Coronary artery (tissue), 2 donors: ENCODE measurements at places on chromosomes 16 and 17.

GRCh38 chr16:74305978-74306784, 9.6 kb downstream of the PSMD7 start:
- no peak for DNase-seq

- DNase-seq = no peak
These were observed 68.9 kb upstream of the SDK2 start for GRCh38 chr17:73713136-73713535.

DNA sequence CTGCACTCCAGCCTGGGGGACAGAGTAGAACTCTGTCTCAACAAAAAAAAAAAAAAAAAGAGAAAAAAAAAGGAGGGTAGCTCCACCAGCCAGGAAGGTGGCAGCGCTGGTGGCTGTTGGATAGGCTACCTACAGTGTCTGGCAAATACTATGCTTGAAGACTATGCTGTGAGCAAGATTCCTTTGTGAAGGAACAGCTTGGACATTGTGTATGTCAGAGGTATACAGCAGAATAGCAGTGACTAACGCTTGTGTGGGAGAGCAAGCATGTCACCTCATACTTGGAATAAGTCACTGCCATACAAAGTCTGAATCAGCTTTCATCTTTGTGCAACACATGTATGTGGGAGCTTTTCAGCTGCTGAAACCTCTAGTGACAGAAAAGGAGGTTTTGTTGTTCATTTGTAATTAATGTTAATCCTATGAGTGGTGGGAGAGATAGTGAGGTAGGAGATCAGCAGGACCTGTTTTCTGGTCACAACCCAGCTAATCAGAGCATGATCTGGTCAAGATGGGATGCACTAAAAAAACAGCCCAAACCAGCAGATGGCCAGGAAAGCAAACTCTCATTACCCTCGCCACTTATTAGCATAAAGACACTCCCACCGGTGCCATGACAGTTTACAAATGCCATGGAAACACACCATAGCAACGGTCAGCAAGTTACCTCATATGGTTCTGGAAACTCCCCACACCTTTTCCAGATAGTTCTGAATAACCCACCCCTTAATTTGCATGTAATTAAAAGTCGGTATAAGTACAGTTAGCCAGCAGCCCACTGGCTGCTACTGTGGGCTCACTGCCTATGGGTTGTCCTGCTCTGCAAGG, 6.8 kb upstream of the ITGAD start:
- DNase-seq = no peak

DNA sequence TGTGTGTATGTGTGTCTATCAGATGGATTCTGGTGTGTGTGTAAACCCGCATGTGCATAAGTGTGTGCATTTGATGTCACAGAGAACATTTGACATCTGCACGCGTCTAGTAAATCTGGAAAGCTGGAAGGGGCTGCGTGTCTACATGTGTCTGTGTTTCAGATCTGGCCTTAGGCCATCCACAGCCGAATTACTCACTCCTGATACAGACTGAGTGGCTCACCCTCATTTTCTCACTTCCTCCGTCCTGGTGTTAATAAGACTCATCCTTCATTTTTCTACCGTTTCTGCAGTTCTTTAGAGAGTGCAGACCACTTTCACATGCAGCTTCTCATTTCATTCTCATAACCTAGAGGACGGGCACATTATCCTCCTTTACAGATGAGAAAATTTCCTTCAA, 491.6 kb downstream of the CDH13 start:
- no peak for DNase-seq

DNA sequence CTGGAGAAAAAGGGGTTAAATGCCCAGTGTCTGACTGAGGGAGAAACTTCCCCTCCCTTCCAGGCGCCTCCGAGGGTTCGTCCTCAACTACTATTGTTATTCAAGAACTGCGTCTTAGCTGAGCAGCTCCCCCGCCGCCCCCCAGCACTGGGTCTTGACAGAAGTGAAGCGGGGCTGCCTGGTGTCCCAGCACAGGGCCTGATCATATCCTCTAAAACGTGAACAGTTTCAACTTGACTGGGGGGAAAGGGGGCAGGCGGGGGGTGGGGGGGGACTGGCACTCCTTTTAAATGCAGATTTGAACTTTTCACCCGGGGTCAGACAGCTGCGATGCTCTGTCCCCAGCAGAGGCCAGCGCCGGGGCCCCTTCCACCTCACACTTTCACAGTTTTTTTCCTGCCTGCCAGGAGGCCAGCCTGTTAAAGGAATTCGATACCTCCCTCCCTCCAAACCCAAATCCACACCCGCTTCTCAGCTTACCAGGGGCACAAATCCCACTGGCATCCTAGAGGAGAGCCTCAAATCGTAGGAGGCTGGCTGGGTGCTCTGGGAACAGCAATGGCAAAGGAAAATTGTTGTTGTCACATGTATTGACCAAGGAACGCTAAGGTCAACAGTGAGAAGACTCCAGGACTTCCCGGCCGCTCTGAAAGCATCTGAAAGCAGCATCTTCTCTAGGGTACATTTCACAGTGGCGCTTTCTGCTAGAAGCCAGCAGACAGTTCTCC, 14.5 kb downstream of the ZFHX3 start:
- DNase-seq = no peak

- no peak for DNase-seq
These were observed 107.9 kb downstream of the RAP1GAP2 start for GRCh38 chr17:2904135-2904534.

- no peak for DNase-seq
These were observed 39.2 kb downstream of the KSR1 start for GRCh38 chr17:27495460-27495859.

GRCh38 chr16:28610595-28611191, 849 bp upstream of the SULT1A1 start:
- peak; percentile 75 for DNase-seq

- no peak for DNase-seq
These were observed 33.3 kb downstream of the BAHCC1 start for GRCh38 chr17:81428516-81428915.

DNA sequence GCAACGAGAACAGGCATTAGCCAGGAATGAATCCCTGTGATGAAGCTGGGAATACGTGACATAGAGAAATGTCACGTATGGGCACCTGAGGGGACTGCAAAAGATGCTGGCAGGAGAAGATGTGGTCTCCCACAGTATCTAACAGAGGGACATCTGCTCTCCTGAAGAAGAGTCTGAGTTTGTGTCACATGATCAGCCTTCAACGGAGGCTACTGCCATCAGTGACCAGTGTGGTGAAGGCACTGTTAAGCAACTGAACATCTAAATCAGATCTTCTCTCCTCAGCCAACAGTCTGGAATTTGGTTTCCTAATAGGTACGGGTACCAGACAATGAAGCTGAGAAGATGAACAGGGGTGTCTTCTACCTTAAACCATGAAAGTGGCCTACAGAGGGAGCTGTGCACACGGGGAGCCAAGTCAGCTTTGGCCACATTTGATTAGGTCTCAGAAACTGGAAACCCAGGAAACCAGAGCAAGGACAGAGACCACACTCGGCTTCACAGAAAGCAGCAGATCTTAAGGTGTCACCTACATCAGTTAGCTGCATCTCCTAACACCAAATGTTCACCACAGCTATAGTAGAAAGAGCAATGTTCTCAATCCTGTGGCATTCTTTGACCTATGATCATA, 41.8 kb downstream of the BRD7 start:
- no peak for DNase-seq

DNA sequence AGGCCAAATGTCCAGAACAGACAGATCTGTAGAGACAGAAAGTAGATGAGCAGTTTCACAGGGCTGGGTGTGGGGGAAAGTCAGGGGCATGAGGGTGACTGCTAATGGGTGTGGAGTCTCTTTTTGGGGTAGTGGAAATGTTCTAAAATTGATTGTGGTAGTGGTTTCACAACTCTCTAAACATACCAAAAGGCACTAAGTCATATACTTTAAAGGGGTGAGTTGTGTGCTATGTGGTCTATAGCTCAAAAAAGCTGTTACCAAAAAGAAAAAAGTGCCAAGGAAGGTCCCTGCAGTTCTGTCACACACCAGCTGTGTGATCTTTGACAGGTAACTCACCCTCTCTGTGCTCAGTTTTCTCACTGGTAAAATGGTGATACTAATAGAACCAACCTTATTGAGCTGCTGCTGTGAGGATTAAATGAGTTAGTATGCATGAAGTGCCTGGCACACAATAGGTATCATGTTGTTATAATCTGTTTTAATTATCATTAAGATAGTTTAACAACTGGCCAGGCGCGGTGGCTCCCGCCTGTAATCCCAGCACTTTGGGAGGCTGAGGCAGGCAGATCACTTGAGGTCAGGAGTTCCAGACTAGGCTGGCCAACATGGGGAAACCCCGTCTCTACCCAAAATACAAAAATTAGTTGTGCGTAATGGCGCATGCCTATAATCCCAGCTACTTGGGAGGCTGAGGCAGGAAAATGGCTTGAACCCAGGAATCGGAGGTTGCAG, 10.3 kb downstream of the ITGAX start:
- no peak for DNase-seq

GRCh38 chr16:83402967-83403366, 404.8 kb upstream of the HSBP1 start:
- no peak for DNase-seq

- no peak for DNase-seq
These were observed 87.3 kb downstream of the RPA1 start for GRCh38 chr17:1916963-1917715.

DNA sequence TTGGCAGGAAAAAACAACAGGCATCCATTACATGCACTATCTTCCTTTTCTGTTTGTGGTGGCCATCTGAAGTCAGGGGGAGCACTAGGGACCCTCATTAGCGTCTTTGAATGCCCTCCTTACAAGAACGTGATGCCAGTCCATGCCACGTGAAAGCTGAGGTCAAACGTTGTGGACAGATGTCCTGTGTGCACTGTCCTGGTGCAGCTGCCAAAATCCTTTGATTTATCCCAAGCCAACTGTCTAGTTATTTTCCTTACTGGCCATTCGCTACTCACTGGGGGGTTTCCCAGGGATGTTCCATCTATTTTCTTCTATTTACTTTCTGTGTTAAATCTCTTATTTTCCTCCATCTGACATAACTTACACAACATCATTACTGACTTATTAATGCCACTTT, 135.7 kb downstream of the ABCA8 start:
- no peak for DNase-seq

- DNase-seq = no peak
These were observed 26.1 kb downstream of the SPG7 start for GRCh38 chr16:89534252-89534756.

DNA sequence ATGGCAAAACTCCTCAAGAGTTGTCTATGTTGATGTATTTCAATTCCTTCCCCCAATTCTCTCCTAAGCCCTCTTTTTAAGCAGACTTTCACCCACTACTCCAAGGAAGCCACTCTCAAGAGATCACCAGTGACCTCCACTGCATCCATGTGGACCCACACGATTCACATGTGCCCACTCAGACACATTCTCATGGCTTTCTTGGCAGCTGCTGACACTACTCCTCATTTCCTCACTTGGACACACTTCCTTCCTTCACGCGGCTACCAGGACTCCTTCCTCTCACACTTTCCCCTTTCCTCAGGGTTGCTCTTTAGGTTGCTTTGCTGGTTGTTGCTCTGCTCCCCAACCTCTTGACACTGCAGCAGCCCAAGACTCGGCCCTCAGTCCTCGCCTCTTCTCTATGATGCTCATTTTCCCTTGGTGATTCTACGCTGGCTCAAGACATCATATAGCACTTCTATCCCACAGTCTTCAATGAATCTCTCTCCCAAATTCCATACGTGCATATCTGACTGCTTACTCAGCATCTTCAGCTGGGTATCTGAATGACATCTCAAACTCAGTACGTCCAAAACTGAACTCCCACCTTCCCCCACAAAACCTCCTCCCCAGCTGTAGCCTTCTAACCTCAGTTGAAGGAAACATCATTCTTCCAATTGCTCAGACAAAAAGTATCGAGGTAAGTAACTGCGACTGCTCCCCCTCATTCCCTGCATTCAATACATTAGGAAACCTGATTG, 28.2 kb downstream of the HELZ start:
- DNase-seq = no peak

DNA sequence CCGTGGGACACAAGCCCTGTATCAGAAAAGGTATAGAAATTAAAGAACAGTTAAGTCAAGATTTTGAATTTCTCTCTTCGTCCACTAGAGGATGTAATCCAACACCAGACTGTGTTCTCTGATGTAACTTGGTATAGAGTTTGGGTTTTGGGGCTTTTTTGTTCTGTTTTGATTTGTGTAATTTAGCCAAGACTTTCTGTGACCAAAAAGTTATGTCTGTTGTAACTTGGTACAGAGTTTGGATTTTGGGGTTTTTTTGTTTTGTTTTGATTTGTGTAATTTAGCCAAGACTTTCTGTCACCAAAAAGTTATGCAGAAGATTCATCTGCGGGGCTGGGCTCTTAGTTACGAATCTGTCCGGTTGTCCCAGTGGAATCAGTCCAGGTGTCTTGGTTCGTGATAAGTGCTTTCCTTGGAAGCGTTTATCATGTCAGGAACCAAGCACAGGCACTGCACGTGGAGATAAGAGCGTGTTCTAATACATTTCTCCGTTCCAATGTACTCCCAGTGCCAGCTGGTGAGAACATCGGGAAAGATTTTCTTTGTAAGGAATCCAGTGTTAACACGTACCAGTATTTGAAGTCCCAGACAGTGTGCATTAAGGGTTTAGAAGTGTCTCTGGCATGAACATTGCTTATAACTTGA, 44.1 kb upstream of the SEC14L1 start:
- no peak for DNase-seq

- no peak for DNase-seq
These were observed 179.4 kb upstream of the NLRP1 start for GRCh38 chr17:5763595-5764306.

DNA sequence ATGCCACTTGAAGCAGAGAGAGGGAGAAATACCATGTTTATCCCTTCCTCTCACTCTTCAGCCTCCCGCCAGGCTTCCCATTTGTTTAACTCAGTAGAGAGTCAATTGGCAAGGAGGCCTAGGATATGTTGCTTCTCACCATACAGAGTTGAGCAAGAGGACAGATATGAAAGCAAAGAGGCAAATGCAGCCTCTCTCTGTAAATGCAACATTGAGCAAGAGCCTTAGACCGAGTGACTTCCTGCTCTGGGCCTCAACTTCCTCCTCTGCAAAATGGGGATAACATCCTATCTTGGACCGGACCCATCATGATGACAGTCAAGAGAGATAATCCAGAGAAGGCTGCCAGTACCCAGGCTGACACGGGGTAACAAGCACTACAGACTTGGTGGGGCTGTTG, 36.8 kb downstream of the SOCS1 start:
- DNase-seq = no peak

- no peak for DNase-seq
These were observed 208.2 kb downstream of the FTO start for GRCh38 chr16:53912155-53912554.

GRCh38 chr16:10280262-10281170, 98.3 kb upstream of the GRIN2A start:
- no peak for DNase-seq

DNA sequence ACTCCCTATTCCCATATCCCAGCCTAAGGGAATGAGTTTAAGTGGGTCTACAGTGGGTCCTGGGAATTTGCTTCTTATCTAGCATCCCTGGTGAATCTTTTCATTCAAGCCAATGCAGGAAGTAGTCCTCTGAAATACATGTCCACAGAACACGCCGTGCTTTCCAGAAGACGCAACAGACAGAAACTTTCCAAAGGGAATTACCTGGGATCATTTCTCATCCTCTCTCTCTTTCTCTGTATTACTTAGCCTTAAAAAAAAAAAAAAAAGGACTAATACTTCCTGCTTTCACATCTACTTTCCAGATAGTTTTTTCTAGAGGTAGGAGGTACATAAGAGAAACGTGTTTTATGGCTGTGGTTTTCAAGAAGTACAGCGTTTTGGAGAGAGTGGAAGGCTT, 499.0 kb downstream of the MAF start:
- no peak for DNase-seq
